Stimulated activated CD4-positive, alpha-beta T cell treated with anti-CD3 and anti-CD28 coated beads, Interleukin-1b, Interleukin-23, amount 100 ng/mL, for 1 hour (primary cell): ENCODE measurements at places on chromosomes 7 and 10.

DNA sequence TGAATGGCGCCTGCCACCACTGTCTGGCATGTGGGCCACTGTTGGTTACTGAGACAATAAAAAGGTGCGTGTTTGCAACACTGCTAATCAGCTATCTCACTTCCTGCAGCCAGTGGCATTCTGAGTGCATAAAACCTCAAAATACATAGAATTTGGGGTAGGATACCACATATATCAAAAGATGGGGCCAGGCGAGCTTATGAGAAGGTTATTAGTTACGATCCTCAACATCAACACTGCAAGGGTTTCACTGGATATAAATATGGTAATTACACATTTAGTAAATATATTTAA lies 200.2 kb downstream of the WDR37 start:
- no peak for DNase-seq

- no peak for DNase-seq
These were observed 49.4 kb downstream of the HK1 start for GRCh38 chr10:69327463-69328379.

DNA sequence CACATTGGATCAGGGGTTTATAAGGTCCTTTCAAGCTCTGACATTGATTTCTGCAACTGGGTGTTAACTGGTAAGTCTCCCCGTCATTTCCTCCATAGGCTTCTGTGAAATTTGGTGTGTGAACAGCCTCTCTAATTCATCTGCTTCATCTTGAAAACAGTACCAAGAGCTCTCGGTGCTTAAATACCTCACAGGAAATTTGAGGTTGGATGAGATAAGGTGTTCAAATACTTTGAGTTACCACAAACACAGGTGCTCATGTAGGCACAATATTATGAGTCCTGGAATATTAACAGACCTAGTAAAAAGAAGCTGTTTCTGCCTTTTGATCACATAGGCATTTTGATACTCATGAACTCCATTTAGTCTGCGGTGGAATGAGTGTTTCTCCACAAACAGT lies 85.2 kb downstream of the RTKN2 start:
- no peak for DNase-seq

- no peak for DNase-seq
These were observed 297.9 kb downstream of the GATA3 start for GRCh38 chr10:8352171-8353075.

DNA sequence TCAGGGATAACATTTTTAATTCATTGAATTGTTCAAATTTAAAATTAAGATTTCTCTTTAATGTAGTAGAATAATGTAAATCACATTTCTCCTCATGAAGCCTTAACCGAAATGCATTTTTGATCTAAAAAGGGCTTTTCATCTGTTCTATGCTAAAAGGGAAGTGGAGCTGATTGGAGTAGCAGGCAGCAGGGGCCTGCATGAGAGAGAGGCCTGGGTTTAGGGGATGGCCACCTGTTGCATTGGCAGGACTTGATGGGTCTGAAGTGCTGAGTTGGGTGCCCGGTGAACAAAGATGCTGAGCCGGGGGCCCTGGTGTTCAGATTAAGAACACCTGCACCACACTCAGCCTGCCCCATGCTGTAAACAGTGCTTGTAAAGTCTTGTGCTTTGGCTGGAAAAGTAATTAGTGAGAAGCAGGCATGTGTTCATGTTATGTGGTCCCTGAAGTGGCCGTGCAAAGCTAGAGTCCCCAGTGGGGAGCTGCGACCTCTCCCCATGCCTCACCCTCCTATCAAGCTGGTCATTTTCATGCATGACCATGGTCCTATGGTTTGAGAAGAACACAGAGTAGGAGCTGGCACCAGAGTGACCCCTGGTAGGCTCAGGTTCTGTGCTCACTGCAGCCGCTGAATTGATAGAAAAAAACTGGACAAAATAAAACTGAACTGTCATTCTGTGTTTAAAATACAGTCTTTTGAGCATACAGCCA lies 124.3 kb downstream of the ADCY1 start:
- no peak for DNase-seq

DNA sequence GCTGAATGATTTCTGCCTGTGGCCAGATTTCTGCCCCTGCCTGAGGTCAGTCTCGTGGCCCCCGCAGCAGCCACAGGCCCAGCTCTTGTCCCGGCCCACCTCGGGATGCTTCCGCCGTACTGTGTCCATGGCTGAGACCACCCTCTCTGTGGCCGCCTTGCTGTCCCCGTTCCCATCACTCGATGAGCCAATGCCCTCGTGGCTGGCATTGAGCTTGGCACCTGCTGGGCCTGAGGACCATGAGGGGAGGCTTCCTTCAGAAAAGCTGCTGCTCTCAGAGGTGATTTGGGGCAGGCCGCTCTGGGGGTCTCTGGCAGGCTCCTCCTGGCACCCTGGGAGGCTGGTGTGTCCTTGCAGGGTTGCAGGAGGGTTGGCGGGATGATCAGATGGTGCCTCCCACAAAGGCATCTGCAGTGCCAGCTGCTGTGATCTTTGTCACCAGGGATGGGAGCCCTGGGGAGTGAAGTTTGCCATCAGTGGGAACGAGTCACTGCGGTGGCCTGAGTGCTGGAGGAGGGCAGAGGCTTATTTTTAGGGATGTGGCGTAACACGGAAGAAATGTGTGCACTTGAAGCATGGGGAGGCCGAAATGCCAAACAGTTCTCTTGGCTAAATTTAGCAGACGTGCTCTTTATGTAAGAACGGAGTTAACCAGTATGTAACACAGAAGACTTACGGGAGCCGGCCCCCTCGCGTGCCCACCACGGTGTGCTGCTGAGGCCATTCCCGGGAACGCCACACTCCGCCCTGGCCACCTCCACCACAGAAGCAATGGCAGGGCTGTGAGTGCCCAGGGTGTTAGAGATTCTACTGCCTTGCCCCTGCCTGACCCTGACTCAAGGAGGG lies 47.7 kb downstream of the VIPR2 start:
- no peak for DNase-seq

GRCh38 chr7:16129431-16130110 lies 291.8 kb downstream of the CRPPA start:
- no peak for DNase-seq

DNA sequence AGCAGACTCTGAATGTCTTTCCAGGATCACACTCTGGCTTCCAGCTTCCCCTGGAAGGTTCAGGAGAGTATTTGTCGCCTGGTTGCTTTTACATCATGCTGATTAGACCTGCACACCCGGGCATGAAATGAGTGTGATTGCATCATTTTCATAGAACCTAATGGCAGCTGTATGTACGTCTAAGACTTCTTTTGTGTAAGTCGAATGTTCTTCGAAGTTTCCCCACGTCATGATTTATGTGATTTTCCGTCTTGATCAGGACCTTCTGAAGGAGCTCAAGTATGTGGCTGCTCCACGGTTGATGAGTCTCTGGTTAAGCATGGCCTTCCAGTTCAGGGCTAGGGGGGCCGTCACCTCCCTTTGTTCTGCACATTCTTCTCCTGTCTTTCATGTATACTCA lies 4.5 kb downstream of the EIF4H start:
- no peak for DNase-seq

DNA sequence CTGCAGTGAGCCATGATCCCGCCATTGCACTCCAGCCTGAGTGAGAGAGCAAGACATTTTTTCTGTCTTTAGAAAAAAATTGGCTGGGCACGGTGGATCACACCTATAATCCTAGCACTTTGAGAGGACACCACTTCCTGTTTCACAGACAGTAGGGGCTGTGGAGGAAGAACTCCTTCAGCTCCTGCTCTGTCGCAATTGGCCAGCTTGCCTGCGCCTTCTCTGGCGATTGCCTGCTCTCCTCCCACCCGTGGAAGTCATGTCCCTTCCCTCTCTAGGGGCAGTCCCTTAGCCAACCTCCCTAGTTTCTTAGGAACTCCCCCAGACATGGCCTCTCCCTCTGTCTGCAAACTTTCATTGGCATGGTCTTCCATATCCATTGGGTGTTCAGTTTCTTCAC lies 8.7 kb downstream of the PDSS1 start:
- no peak for DNase-seq

DNA sequence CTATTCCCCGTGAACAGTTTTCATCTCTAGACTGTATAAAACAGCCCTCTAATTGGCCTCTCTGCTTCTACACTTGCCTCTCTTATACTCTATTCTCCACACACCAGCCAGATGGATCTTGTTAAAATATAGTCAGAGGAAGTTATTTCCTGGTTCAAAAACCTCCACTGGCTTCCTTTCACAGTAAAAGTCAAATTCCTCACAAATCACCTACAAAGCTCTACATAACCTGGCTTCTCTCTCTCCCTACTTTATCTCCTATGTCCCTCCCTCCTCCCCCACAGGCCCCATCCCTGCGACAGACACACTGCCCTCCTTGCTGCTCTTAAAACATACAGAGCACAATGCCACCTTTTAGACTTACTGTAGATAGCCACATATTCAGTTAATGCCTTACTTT lies 60.1 kb downstream of the TPK1 start:
- DNase-seq = no peak

DNA sequence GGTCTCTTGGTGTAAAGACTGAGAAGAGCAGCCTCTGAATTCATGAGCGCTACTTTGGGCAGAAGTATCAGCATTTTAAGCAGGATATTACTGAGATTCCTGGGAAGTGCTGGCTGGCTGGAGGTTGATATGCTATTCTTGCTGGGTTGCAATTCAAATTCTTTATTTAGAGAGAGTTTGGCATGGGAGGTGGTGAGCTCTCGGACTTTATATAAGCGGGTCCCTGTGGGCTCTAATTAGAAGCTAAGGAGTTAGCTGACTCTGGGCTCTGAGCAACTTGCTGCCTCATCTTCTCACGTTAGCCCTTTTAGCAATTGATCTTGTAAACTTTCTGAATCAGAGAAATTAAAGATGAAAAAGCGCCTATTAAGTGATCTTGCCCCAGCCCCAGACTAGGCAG lies 430.9 kb downstream of the SORCS3 start:
- DNase-seq = no peak

- no peak for DNase-seq
These were observed 201.1 kb downstream of the BAMBI start for GRCh38 chr10:28878236-28878970.

DNA sequence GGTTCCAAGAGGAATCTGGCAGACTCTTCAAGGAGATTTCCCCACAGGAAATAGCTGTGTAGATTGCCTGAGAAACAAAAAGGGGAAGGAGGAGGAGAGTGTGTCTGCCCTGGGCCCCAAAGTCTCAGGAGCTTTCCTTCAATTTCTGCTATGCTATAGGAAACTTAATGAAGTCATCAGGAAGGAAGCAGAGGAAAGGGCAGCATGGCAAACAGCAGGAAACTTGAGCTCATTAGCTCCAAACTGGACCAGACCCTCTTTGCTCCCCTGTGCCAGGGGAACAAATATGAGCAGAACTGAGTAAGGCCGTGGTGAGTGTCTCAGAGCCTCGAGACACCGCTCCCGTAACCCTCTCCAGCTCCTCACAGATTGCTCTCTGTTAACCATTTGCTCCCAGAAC lies 4.8 kb upstream of the KCNIP2 start:
- no peak for DNase-seq

DNA sequence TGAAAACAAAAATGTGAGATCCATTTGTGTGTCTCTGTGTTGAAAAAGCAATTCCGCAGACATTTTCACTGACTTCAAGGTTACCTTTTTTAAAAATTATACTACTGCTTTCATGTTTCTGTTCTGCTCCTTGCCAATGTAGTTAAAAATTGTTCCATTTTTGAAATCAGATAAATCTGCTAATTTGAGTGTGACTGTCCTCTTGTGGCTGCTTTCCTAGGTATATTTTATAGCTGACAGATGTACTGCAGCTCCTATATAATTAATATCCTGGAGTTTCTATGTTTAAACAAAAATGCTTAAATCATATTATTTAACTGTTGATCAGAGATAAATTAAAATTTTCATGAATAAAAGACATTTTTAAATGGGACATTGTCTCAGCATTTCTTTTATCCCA lies 177.6 kb upstream of the LRRTM3 start:
- DNase-seq = no peak

- no peak for DNase-seq
These were observed 90.8 kb downstream of the ZFAND4 start for GRCh38 chr10:45581582-45582385.

DNA sequence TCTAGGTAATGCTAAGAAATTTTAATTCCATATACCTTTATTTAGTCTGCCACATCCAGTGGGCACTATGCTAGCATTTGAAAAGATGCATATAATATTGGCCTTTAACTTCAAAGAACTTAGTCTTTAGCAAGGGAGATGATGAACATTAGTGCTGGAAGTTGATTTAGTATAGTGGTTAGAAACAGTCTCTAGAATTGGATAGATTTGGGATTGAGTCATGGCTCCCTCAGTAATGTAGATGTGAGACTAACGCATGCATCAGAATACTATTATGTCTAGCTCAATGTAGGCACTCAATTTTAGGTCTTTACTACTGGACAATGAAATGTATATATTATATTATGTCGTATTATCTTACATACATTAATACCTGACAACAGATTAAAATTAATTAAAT lies 5.8 kb downstream of the DKK1 start:
- no peak for DNase-seq

GRCh38 chr10:30028738-30029030 lies 30.7 kb downstream of the JCAD start:
- DNase-seq = no peak
